H9 (cell line): ENCODE measurements at places on chromosomes 16 and 17. TPM values are rescaled to one million over a fixed set of nuclear protein-coding genes. Genes with fewer than 3 reads are reported as not detected.
A peak's percentile ranks its signal among the peaks of the same experiment; 100 is the strongest.

MYO1C gene
- 86.5 and 87.4 TPM in 2 replicates for total RNA-seq

SLC38A8 gene
- 0.35 TPM in 1 of 2 replicates, not detected in the other for total RNA-seq

CLEC16A gene
- total RNA-seq: 14.6 and 15.2 TPM in 2 replicates

DNA sequence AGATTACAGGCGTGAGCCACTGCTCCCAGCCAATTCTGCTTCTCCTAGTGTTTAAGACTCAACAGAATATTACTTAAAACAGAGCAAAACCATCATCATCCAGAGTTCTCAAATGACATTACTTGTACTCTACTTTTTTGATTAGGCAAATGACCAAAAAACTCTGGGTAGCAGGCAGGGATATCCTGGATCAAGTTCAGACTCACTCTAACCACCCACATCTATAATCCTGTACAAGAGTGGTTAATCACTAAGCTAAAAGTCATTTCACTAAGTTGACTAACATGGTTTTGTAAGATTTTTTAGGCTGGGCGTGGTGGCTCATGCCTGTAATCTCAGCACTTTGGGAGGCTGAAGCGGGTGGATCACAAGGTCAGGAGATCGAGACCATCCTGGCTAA is 6.8 kb downstream of the NAE1 start:
- no peaks in the 10 kb centered on the region for H3K27me3 ChIP-seq
- no peak overlapping the region for H3K4me3 ChIP-seq
- no peak for DNase-seq
- H3K27ac ChIP-seq: no peak overlapping the region
- peaks cover 74% of the 10 kb centered on the region for H3K36me3 ChIP-seq

DNA sequence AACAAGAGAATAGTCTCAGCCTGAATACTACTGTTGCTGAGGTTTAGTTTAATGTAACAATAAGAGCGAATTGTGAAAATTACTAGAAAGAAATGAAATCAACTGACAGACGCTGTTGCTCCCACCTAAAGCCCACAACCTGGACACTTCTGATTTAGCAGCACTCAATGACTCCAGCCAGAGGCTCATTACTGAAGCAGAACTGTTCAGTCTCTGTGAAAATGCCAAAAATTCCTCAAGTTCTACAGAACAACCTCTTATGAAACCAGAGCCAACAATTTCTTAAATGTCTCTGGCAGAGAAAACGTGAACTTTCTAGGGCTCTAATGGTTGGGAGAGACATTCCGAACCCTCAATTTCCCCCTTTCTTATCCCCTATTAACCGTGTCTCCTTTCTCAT is 9.9 kb downstream of the PSME3IP1 start:
- no peaks in the 10 kb centered on the region for H3K27me3 ChIP-seq
- DNase-seq: no peak
- H3K27ac ChIP-seq: no peak overlapping the region
- H3K4me1 ChIP-seq: no peaks in the 10 kb centered on the region
- H3K4me3 ChIP-seq: no peak overlapping the region

DNA sequence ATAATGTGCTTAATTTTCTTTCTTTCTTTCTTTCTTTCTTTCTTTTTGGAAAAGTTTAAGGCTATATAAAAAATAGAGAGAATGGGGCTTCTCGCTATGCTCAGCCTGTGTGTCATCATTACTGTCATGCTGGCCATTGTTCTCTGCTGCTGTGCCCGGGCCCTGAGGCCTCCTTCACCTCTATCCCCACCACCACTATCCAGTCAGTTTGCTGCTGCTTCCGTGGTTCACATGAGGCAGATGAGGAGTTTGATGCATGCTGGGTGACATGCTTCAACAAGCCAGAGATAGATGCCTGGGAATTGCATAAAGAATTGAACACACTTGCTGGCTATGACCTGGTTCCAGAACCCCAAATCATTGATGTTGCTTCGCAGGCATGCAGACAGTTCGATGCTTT is 36.3 kb downstream of the PITPNC1 start:
- no peak overlapping the region for H3K4me3 ChIP-seq
- no peaks in the 10 kb centered on the region for H3K4me1 ChIP-seq
- no peaks in the 10 kb centered on the region for H3K27me3 ChIP-seq
- DNase-seq: no peak

- no peak for DNase-seq
- no peaks in the 10 kb centered on the region for H3K4me1 ChIP-seq
- H3K4me3 ChIP-seq: no peak overlapping the region
- H3K27me3 ChIP-seq: no peaks in the 10 kb centered on the region
- H3K27ac ChIP-seq: no peak overlapping the region
These were observed 90.5 kb downstream of the ADAMTS18 start for GRCh38 chr16:77344341-77344740.

GRCh38 chr17:79706931-79707850 is 23.6 kb upstream of the ENPP7 start:
- H3K4me1 ChIP-seq: no peaks in the 10 kb centered on the region
- H3K36me3 ChIP-seq: no peaks in the 10 kb centered on the region
- no peak overlapping the region for H3K27ac ChIP-seq
- DNase-seq: peak; percentile 74
- no peaks in the 10 kb centered on the region for H3K27me3 ChIP-seq
- H3K4me3 ChIP-seq: no peak overlapping the region
